ENCODE measurements at places on chromosomes 2 and 18.
A peak's percentile ranks its signal among the peaks of the same experiment; 100 is the strongest.

GRCh38 chr2:239587841-239588240, 187.0 kb upstream of the HDAC4 start:
- no peak for DNase-seq

DNA sequence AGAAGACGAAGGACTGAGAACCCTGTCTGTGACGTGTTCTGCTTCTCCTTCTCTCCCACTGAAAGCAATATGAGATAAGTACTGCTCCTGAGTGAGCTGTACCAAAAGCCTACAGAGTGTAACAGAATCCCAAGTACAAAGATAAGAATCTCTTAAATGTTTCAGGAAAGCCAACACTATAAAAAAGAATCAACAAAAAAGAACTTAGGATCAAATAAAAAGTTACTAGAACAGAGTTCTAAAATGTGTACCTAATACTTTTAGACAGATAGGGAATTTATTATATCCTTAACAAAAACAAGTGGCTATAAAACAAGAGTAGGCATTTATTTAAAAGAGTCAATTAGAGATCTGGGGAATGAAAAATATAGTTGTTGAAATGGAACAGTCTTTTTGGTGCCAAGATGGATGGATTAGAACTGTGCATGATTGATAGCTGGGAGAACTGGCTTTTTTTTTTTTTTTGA, 49.0 kb downstream of the NCOA1 start:
- DNase-seq, result peak; percentile 42

DNA sequence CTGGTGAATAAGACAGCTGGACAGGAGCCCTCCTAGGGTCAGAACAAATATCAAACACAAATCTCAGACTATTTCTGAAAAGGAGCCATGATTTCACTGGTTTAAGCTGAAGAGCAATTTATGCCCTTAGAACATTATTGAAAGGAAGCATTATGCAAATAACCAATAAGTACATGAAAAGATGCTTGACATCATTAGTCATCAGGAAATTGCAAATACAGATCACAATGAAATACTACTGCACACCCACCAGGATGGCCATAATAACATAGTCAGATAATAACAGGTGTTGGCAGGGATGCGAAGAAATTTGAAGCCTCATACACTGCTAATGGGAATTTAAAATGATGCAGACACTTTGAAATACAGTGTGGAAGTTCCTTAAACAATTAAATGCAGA, 176.4 kb upstream of the RAB6C start:
- DNase-seq, result no peak

DNA sequence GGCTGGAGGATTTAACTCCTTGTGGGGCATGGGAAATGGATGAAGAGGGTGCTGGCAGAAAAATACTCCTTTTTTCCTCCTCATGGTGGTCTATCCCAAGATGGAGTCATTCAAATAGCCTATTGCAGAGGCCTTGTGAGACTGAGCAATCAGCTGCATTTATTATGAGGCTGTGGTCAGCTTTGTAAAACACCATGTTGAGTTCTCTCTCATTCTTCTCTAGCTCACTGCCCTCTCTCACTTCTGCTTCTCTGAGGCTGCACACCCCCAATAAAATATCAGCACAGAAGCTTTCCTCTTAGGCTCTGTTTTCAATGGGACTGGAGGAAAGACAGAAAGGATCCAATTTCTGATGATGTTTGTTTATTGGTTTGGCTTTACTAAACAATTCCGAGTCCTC, 467.1 kb downstream of the ADCYAP1 start:
- DNase-seq, result no peak

GRCh38 chr18:64220941-64221340, 72.1 kb upstream of the LINC00305 start:
- DNase-seq, result peak; percentile 97

GRCh38 chr2:196520605-196521004, 118.9 kb upstream of the CCDC150 start:
- DNase-seq, result no peak

DNA sequence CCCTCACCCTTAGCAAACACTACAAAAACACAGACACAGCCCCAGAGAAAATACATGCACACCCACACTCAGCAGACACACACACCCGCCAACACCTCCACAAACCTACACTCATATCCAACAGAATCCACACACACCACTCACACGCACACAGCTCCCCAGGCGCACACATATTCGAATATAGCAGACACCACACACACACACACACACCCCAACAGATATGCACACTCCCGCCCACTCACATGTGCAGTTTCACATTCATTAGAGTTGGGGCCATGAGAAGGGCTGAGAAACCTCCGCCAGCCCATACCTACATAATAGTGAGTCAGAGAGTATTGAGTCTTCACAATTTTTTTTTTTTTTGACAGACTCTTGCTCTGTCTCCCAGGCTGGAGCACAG, 29.4 kb upstream of the NOTO start:
- DNase-seq, result no peak

DNA sequence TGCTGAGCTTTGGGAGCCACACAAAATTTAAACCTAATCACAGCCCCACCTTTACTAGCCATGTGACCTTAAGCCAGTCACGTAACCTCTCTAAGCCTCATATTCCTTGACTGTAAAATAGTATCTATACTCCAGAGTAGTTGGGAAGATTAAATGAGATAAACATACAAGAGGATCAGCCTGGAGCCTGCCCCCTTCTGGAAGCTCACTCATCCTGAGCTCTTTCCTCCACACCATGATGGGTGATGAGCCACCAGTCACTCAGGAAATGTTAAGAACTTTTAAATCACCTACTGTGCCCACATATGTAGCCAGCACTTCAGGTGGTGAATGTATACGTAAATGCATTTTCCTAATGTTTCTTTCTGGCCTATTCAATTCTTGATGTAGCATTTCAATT, 195.9 kb upstream of the DDX18 start:
- no peak for DNase-seq

GRCh38 chr2:45403036-45403435, 208.0 kb downstream of the SRBD1 start:
- no peak for DNase-seq

- DNase-seq, result peak; percentile 54
Observed at GRCh38 chr2:66582104-66582986, 147.4 kb downstream of the MEIS1 start.

- DNase-seq, result no peak
Observed at GRCh38 chr2:30960213-30960612, 153.0 kb upstream of the CAPN13 start.

DNA sequence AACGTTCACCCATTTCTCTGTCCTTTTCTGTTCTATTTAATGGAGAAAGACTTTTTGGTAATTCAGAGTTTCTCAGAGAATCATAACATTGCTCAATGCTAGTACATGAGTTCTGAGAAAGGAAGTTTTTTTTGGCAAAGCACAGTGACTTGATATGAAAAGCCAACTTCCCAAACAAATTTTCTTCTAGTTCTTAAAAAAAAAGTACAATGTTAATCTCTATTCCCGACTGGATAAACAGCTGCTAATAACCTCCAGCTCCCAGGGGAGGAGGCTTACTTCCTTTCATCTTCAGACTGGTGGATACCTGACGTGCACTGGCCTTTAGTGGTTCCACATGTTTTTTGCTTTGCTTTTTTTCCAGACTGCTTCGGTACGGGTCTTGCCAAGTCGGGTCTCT, 284.6 kb upstream of the CCDC68 start:
- peak; percentile 66 for DNase-seq

- no peak for DNase-seq
Observed at GRCh38 chr2:42797281-42797680, 4.9 kb upstream of the HAAO start.

DNA sequence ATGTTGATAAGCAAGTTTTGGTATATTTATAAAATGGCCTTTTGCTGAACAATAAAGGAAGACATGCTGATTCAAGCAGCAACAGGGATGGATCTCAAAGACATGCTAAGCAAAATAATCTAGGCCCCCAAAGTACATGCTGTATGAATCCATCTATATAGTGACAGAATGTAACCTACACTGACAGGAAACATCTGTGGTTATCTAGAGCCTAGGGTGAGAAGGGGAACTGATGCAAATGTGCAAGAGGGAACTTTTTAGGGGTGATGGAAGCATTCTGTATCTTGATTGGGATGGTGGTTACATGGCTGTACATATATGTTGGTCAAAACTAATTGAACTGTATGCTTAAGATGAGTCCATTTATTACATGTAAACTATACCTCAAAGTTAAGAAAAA, 24.2 kb downstream of the CNRIP1 start:
- no peak for DNase-seq

GRCh38 chr2:15832849-15833680, 107.3 kb upstream of the MYCN start:
- no peak for DNase-seq

- DNase-seq, result no peak
Observed at GRCh38 chr2:75865702-75866101, 155.0 kb upstream of the GCFC2 start.

- no peak for DNase-seq
Observed at GRCh38 chr2:17894556-17894955, 16.1 kb downstream of the KCNS3 start.

GRCh38 chr2:72745679-72746368, 80.0 kb downstream of the EXOC6B start:
- DNase-seq, result peak; percentile 67

DNA sequence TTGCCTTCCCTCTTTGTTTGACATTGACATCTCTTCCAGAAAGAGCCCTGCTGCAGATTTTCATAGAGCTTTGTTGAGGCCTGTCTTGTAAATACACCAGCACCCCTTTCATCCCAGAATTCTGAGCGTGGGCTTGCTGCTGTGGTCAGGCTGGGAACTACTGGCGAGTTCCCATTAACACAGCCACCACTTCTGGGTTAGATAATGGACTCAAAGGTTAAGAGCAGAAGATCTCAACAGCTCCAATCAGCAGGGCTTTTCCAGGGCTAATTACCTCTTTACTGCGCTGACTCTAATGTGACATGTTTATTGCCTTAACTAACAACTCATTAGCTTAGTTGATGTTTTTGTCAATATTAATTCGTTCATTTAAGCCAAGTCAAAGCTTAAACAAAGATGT, 235.9 kb upstream of the BOD1L2 start:
- no peak for DNase-seq

DNA sequence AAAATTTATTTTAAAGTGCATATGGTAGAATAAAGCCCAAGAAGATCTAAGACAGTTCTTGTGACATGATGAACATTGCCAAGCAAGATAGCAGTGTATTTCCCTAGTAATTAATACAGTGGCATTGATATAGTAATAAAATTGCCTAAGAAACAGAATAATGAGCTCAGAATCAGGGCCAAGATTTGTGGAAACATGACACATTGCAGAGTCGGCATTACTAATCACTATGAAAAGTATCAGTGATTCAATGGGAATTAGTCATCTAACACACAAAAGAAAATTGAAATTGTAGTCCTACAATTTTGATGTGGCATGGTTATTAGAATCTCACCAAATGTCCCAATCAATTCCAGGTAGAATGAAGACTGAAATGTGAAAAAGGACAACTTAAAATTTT, 243.0 kb upstream of the CYRIA start:
- no peak for DNase-seq

- no peak for DNase-seq
Observed at GRCh38 chr2:113164215-113164929, 9.4 kb upstream of the PSD4 start.

- no peak for DNase-seq
Observed at GRCh38 chr18:22285361-22286140, 116.2 kb downstream of the GATA6 start.

DNA sequence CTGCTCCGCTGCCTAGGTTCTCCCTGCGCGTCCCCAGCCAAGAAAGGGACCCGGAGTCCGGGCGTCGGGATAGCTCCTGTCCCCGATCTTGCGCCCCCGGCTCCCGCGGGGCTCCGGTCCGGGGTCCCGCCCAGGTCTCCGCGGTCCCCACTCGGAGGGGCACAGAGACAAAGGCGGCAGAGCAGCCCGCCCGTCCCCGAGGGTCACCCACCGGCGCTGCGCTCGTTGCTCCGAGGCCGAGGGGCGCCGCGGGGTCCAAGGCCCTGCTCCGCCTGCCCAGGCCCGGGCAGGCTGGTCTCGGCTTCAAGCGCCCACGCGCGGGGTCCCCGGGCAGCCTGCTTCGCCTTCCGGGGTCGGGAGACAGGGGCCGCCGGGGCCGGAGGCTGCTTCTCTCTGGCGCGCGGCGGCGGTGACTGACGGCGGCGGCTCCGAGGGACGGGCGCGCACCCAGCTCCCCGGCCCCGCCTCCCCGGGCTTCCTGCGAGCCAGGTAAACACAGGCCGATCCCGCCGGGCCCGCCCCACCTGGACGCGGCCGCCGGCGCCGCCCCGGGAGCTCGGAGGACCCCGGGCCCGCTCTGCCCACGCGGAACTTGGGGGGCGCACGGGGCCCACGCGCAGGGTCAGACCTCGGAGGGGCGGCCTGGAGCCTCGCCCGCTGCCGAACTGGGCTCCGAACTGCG, at the start of gene MBP:
Gene MBP, minus strand, starts transcription at position 415 of the 682 bp plus-strand sequence. CDS start 27,522 bp downstream, outside the sequence.
- DNase-seq, result no peak

- peak; percentile 19 for DNase-seq
Observed at GRCh38 chr18:23401400-23402347, 51.4 kb upstream of the RIOK3 start.

DNA sequence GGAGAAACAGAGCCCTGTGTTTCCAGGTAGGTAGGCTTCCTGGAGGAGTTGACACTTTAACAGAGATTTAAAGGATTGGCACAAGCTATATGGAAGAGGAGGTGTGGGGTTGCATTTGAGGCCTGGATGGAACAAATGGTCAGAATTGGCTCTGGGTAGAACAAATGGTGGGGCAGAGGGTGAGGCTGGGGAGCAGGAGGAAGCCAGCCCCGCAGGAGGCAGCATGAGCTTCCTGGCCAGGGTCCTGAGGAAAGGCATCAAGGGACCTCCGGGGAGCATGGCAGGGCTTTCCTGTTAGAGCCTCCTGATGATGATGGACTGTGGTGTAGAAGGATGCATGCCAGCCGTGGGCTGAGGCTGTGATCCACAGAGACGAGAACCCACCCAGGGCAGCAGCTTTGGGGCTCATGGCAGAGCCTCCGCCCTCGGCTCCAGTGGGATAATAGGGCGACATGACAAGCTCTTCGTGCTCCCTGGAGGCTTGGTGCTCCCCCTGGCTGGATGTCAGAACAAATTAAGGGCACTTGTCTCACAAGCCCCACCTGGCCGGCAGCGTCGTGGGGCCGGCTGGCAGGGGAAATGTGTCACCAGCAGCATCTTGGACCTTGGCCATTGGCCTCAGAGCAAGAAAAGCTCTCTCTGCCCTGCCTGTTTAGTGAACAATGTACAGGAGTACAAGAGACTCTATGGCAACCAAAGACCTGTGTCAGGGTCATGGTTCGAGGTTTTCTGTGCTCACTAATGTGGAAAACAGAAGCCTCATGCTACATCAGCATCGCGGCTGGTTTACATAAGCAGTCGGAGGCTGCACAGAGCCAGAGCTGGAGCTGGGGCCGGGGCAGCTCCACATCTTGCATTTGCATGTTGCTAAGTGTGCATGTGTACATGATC, 153.5 kb downstream of the MYCN start:
- DNase-seq, result no peak

GRCh38 chr2:18186816-18187613, 308.5 kb downstream of the KCNS3 start:
- DNase-seq, result no peak

GRCh38 chr2:161990036-161990435, 84.0 kb downstream of the DPP4 start:
- no peak for DNase-seq

- DNase-seq, result no peak
Observed at GRCh38 chr2:101361522-101361921, 25.8 kb downstream of the CREG2 start.

All from umbilical cord (tissue), 2 donors.